ENCODE measurements at places on chromosomes 5 and 9. TPM values are rescaled to one million over a fixed set of nuclear protein-coding genes. Genes with fewer than 3 reads are reported as not detected.

The VCAN gene
- total RNA-seq: 414 TPM

The NOP16 gene
- total RNA-seq: 11.5 TPM

The KIAA1958 gene
- 10.9 TPM for total RNA-seq

The CHMP5 gene
- 75.2 TPM for total RNA-seq

The ZBTB43 gene
- 12.5 TPM for total RNA-seq

The HSD17B3 gene
- total RNA-seq: 0.63 TPM

The RPL12 gene
- total RNA-seq: 1,318 TPM

The DMRT3 gene
- total RNA-seq: not detected

The CDC20B gene
- 0.32 TPM for total RNA-seq

The MAP1B gene
- total RNA-seq: 258 TPM

DNA sequence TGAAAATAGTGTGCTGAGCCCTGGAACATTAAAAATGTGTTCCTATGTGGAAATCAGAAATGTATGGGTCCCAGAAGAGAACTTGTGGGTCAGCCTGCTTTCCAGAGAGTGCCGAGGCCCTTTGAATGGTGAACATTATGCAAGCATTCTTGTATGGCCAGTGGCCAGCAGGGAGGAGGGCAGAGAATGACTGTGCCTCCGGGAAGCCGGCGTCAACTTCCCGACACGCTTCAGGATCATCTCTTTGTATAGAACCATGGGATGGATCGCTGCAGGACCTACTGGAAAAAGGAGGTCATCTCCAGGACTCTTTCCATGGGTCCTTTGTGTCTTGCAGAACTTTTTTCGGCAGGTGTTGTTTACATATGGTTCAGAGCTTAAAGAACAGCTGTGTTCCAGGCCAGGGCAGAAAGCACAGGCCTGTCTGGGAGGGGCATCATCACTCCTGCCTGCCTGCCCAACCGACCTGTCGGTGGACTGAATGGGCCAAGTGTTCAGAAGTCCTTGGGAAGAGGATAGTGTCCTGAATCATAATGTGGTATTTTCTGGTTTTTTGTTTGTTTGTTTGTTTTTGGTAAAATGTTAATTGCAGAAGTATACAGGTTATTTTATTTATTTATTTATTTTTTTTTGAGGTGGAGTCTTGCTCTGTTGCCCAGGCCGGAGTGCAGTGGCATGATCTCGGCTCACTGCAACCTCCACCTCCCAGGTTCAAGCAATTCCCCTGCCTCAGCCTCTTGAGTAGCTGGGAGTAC is 9.0 kb downstream of the PRRC2B start:
- H3K27me3 ChIP-seq: no peaks in the 10 kb centered on the region
- peaks cover 68% of the 10 kb centered on the region for H3K4me1 ChIP-seq
- DNase-seq: peak; percentile 94
- H3K36me3 ChIP-seq: no peaks in the 10 kb centered on the region

- H3K27me3 ChIP-seq: no peaks in the 10 kb centered on the region
- no peak overlapping the region for H3K27ac ChIP-seq
- H3K4me1 ChIP-seq: no peaks in the 10 kb centered on the region
- no peak for DNase-seq
- H3K36me3 ChIP-seq: no peaks in the 10 kb centered on the region
These were observed 464.5 kb downstream of the MTRR start for GRCh38 chr5:8333485-8333884.

- H3K4me3 ChIP-seq: no peak overlapping the region
- no peak overlapping the region for H3K27ac ChIP-seq
- no peak for DNase-seq
- H3K36me3 ChIP-seq: no peaks in the 10 kb centered on the region
- H3K4me1 ChIP-seq: no peaks in the 10 kb centered on the region
These were observed 282.4 kb downstream of the ARHGEF28 start for GRCh38 chr5:73908395-73908794.

DNA sequence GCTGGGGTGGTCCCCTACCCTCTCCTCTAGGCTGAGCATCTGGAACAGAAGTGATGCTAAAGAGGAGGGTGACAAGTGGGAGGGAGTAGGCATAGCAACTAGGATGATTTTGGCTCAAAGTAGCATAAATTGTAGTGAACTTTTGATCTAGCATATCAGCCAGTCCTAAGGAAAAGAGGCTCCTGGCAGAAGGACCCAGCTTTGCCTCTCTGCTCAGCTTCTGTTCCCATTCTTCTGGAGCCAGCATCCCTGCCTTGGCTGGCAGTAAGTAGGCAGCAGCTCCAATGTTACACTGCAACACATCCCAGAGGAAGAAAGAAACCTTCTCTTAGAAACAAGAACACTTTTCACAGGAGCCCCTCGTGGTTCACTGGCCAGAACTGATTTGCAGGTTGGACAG is 487.0 kb downstream of the MTRR start:
- H3K27ac ChIP-seq: no peak overlapping the region
- H3K4me3 ChIP-seq: no peak overlapping the region
- H3K4me1 ChIP-seq: no peaks in the 10 kb centered on the region

DNA sequence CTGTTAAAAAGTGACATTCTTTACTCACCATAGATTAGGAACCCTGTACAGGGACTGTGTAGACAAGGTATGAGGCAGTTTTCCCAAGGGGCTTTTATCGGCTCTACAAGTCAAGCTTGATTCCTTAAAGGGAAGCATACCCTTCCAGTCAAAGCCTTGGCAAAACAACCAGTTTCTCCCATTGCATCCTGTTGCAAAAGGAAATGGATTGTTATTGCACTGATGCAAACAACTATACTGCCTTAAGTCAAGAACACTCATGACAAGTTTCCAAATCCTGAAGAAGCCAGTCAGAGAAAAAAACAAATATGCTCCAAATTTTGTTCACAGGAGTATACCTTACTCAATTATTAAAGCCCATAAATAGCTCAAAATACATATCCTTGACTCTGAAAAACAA is 67.5 kb downstream of the RGMB start:
- no peaks in the 10 kb centered on the region for H3K27me3 ChIP-seq
- no peaks in the 10 kb centered on the region for H3K36me3 ChIP-seq
- no peak overlapping the region for H3K4me3 ChIP-seq
- no peak overlapping the region for H3K27ac ChIP-seq

- no peaks in the 10 kb centered on the region for H3K36me3 ChIP-seq
- no peak overlapping the region for H3K27ac ChIP-seq
- no peak overlapping the region for H3K4me3 ChIP-seq
These were observed 27.4 kb downstream of the ABO start for GRCh38 chr9:133247632-133248031.

GRCh38 chr5:151293624-151294023 is 9.9 kb downstream of the SLC36A3 start:
- DNase-seq: no peak
- no peaks in the 10 kb centered on the region for H3K27me3 ChIP-seq
- H3K36me3 ChIP-seq: no peaks in the 10 kb centered on the region
- H3K27ac ChIP-seq: no peak overlapping the region
- H3K4me3 ChIP-seq: no peak overlapping the region

- DNase-seq: no peak
- peaks cover 5% of the 10 kb centered on the region for H3K27me3 ChIP-seq
- H3K36me3 ChIP-seq: no peaks in the 10 kb centered on the region
- H3K27ac ChIP-seq: no peak overlapping the region
- peaks cover 35% of the 10 kb centered on the region for H3K4me1 ChIP-seq
These were observed 126.3 kb upstream of the IRX4 start for GRCh38 chr5:2008851-2009629.

DNA sequence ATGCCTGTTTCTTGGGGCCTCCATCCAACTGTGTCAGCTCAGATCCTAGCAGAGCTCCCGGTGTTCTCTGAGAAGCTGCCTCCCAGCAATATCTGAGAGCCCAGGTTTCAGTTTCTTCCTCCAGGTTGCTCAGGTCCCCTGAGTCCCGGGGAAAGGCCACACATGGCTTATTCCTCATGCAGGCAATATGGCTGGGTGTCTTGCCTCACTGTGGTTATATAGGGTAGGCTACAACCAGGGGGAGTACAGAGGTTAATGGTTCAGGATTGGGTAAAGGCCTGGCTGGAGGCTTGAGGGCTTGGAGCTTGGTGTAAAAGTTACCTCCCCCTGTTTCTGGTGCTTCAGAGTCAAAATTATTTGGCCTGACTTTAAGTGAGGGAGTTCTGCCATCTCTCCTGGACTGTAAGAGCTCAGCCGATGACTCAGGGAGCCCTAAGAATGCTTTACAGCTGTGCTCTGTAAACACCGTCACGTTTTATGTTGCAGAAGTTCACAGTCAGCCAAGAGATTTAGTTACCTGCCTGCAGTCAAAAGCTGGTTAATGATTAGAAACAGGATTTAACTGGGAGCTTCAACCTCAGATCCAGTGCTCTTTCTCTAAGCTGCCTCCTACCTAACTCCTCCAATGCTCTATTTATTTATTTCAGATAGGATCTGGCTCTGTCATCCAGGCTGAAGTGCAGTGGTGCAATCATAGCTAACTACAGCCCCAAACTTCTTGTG is 24.3 kb upstream of the UBAP2 start:
- H3K27ac ChIP-seq: peak overlapping the region; percentile 40
- H3K4me3 ChIP-seq: no peak overlapping the region
- no peaks in the 10 kb centered on the region for H3K36me3 ChIP-seq
- peaks cover 3% of the 10 kb centered on the region for H3K4me1 ChIP-seq

All from cardiac muscle cell (in vitro differentiated cells and primary cell).